IMR-90 (cell line): ENCODE measurements at places on chromosomes 3 and 15. TPM values are rescaled to one million over a fixed set of nuclear protein-coding genes. Genes with fewer than 3 reads are reported as not detected.

Gene LRRC31
- not detected in 2 replicates for polyA plus RNA-seq

Gene RYK
- 35.0 and 42.4 TPM in 2 replicates for polyA plus RNA-seq

- DNase-seq, result peak; percentile 50
Measured at GRCh38 chr3:141279077-141279967, 47.7 kb downstream of the PXYLP1 start.

DNA sequence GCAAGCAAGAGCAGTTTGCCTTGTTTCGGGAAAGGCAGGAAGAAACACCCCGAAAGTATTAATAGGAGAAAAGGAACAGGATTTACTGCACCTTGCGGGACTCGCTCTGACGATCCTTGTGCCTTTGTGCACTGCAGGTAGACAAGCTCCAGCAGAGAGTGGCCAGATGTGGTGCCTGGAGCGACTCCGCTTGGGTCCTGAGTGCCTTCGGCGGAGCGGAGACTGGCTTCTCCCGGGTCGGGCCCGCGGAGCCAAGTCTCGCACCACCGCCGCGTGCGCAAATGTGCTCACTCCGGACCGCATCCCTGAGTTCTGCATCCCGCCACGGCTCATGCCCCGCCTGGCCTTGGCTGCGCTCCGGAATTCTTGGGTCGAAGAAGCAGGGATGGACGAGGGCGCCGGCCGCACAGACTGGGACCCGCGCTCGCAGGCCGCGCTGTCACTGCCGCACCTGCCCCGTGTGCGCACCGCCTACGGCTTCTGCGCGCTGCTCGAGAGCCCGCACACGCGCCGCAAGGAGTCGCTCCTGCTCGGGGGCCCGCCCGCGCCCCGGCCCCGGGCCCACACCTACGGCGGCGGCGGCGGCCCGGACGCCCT is 769 bp downstream of the C2CD4A start:
- DNase-seq, result no peak
